ENCODE measurements at places on chromosomes 3 and 15.

GRCh38 chr15:74199297-74199652 lies 3.3 kb downstream of the STRA6 start:
- no peak for DNase-seq

DNA sequence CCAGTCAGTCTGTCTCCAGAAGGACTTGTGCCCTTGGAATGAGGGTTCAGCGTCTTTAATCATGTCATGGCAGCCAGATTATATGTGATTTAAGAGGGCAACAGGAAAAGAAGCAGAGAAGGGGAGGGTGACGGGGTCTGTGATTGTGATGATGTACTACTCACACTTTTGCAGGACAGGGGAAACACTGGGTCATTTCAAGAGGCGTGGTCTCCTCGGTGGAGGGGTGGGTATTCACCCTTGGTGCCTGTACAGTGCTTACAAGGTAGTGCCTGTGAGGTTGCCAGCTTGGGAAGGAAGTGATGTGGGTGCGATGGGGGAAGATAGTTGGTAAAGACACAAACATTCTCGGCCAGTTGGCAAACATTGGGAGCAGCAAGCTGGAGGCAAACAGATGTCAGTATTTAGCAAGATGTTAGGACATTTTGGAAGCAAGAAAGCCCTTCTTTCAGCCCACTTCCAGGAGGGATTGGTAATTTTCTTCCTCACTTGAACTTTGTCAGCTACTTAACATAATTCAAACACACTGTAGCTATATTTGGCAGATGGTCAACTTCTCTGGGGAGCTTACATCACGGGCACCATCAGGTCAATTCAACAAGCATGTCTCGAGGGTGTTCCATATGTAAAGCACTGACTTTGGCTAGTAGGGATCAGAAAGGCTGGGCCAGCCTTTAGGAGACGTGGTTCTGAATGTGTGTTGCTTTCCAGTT lies 71.4 kb upstream of the ROPN1 start:
- no peak for DNase-seq

- DNase-seq, result peak; percentile 61
These were observed 32.1 kb downstream of the KIF9 start for GRCh38 chr3:47250309-47251060.

GRCh38 chr15:60324706-60325438 lies 72.9 kb downstream of the ANXA2 start:
- DNase-seq, result no peak

DNA sequence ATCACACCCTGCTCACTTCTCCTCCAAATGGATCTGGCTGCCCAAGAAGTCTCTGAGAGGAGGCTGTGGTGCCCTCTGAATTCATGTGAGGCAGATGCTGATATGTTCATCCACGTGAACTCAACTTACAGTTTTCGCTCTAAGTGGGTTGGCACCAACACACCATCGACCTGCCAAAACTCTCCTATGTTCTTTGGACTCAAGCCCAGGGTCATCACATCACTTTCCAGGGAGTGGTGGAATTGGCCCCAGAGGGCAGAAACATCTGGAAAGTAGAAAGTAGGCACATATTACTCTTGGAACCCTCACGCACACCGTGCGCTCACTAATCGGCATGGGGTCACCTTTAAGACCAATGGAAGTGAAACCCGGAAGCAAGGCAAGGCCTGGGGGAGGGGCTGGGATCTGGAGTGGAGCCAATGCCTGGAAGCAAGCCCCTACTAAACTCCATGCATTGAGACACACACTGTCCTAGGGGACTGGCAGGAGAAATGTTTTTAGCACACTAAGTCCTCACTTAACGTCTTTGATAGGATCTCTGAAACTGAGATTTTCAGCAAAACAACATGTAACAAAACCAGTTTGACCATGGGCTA lies 41.4 kb downstream of the SSUH2 start:
- DNase-seq, result peak; percentile 90

DNA sequence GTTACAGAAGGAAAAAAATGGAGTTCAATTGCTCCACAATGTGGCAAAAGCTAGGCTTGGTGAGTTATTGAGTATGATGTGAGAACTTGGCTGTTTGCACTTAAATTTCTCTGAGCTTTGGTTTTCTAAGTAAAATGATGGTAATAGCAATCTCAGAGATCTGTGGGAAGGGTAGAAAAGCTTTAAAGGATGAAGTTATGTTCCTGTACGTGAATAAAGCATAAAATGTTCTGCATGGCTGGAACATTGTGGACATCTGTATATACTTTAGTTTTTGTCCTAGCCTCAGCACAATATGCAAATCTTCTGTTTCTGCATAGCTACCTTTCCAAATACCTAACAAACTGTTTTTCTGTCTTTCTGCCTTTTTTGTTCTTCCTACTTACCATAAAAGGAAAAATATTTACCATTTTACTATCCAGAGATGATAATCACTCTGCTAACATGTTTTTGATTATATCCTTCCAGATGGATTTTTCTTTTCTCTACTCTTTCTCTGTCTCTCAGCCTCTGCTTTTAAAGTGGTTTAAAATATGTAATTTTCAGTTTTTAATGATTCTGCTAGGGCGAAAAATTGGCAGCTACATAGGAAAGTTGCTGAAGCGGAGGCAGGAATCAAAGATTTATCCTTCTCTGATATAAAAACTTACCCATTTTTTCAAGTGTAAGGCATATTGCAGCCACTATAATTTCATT lies 188.1 kb downstream of the FNDC3B start:
- DNase-seq, result no peak

DNA sequence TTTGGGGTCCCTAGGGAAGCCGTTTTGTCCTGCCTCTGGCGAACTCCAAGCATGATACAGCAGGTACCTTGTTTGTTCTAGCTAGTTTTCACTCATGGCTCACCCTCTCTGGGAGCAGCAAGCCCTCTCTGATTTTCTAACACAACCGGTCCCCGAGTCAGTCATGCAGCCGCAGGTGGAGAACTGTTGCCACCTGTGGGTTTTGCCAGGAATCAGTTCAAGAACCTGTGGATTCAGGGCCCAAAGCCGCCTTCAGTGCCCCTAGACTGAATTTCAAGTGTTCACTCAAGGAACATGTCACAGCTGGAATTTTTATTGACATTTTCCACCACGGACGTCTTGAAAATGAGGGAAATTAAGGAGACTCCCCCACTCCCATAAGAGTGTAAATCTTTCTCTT lies 13.3 kb upstream of the LRRK1 start:
- no peak for DNase-seq

DNA sequence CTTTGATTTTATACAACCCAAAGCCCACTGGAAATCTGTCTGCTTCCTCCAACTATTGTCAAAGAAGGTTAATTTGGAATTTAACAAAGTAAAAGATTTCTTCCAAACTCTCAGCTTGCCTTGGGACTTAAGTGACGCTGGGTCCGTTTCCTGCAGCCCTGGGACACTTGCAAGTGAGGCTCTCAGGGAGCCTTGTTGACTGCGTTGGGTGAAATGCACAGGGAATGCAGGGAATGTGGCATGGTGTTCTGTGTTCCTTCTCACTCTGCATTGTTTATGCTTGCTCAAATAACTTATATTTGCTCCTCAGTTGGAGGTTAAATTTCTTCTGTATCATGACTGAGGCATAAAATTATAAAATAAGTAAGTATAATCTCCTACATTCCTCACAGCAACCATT lies 60.9 kb upstream of the TJP1 start:
- DNase-seq, result no peak

DNA sequence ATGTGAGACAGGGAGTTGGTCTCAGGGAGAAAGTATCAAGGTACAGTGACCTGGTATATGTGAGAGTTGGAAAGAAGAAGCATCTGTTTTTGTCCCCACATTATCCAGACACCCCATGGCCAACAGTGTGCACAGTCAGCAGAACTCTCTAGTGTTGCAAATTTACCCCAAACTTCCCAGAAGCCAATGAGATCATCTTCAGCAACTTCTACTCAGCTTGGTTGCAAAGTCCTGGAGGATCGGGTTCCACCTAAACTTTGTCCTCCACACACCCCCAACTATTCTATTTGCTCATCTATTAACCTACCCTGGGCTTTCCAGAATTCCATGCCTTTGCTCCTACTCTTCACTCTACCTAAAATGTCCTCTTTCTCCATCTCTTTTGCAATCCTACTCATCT lies 15.7 kb downstream of the RBSN start:
- DNase-seq, result no peak

DNA sequence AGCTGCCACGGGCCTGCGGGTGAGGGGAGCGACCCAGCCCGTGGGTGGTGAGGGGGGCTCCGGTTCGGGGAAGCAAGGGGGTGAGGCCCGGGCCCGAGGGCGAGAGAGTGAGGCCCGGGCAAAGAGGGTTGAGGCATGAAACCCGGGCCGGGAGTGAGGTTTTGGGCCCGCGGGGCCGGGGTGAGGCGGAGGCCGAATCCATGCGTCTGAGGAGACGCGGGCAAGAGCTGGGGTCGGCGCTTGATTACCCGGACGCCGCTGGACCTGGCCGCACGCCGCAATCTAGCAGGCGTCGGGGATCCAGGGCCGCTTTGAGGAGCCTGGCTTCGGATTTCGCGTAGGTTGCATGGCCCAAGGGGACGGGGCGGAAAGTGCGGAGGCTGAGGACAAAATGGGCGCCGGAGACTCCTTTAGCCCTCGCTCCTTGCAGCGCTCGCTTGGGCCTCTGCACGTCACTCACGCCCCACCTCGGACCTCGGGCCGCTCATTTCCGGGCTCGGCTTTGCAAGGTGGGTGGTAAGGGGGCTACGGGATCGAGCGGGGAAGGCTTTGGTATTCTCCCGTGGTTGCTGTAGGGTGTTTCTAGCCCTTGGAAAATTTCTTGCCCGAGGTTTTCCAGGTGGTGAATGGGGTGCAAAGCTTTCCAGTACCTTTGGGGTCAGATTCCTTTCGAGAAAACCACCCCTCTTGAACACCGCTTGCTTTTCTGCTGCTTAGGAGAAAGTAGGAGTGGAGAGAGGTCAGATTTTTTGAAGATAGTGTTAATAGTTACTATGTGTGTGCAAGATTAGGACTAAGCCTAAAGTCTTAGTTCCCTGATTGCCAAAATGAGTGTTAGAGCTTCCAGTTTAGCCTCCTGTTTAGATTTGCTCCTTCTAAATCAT lies 827 bp downstream of the SLC25A36 start:
- peak; percentile 61 for DNase-seq

DNA sequence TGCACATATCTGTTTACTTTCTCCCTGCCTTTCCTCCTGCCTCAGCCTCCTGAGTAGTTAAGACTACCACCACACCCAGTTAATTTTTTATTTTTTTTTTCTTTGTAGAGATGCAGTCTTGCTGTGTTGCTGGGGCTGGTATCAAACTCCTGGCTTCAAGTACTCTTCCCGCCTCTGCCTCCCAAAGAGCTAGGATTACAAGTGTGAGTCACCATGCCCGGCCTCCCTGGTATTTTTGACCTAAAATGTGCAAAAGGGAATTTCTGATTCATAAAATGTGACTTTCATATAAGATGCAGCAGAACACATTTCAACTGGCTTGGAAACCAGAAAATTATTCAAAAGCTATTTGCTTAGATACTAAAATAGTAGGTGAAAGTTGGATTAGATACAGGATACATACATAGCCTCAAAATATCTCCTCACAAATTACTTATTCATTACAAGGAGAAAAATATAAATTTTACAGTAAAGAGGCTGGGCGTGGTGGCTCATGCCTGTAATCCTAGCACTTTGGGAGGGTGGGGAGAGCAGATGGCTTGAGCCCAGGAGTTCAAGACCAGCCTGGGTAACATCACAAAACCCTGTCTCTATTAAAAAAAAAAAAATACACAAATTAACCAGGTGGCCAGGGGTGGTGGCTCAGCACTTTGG lies 32.0 kb downstream of the MAP4 start:
- peak; percentile 60 for DNase-seq

- DNase-seq, result no peak
These were observed 7.8 kb downstream of the CCR5AS start for GRCh38 chr3:46399098-46399497.

DNA sequence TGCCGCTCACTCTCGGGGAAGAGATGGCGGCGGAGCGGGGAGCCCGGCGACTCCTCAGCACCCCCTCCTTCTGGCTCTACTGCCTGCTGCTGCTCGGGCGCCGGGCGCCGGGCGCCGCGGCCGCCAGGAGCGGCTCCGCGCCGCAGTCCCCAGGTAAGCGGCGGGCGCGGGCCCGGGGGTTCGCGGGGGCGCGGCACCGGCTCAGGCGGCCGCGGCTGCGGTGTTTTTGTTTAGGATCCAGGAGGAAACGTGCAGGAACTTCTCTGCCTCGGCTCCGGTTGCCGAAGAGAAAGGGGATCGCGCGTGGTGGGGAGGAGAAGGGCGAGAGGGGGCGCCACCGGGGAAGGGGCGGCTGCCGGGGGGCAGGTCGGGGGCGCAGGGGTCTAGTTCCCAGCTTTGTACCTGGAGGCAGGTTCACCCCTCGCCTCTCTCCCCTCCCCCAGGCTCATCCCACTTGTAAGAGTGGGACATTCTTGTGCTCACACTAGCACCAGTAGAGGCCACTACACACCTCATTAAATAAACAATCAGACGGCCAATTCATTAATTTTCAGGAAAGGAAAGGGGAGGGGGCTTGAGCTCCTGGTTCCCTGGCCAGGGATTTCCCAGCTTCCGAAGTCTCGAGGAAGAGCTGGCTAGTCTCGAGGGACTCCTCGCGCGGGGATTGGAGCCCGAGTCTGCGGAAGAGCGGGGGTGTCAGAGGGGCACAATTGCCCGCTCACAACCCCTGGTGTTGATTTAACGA lies 562 bp downstream of the NEO1 start:
- peak; percentile 44 for DNase-seq

- peak; percentile 55 for DNase-seq
These were observed 726.8 kb downstream of the NAALADL2 start for GRCh38 chr3:175585898-175586297.

GRCh38 chr3:112000966-112001365 lies 2.2 kb downstream of the TAGLN3 start:
- no peak for DNase-seq

DNA sequence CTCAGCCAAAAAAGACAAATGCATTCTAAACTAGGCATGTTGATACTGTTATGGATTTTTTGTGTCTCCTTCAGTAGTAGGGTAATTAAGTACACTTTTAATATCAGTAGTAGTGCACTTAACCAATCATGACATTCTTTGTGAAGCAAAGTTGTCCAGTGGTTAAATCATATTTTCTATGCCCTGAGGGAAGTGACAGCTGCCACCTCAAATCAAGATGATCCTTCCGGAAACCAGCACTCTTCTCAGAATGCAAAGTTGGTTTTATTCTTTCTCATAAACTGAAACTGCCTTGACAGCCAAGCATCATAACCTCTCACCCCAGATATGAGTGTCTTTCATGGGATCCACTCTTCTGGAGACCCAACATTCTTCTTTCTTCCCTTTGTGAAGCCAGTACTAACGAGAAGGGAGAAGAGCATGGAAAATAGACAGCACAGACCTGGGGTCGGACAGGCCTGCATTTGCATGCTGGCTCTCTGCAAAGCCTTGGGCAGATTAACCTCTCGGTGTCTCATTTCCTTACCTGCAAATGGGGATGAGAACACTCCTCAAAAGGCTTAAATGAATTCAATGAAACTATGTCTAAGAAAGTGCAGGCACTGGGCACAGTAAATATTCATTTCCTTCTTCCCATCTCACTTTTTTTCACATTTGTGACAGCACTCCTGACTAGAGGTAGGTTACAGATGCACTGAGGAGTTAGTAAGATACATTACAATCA lies 13.2 kb downstream of the AAGAB start:
- DNase-seq, result no peak

DNA sequence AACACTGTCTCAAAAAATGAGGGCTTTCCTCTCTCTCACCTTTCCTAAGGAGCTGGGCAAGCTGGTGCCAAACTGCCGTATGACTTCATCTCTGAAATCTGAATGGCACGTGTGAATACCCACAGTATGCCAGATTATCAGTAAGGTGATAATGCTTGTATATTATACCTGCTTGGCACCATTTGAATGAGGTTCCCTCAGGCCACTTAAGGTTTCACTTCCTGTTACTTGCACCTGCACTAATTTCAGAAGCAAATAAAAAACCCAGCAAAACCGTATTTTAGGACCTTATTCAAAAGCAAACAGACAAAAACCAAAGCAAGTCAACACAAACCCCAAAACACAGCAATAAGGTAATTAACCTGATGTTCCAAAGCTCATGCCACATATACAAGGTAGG lies 19.7 kb downstream of the FOXP1 start:
- peak; percentile 6 for DNase-seq
